ENCODE measurements at places on chromosomes 3 and 15.

DNA sequence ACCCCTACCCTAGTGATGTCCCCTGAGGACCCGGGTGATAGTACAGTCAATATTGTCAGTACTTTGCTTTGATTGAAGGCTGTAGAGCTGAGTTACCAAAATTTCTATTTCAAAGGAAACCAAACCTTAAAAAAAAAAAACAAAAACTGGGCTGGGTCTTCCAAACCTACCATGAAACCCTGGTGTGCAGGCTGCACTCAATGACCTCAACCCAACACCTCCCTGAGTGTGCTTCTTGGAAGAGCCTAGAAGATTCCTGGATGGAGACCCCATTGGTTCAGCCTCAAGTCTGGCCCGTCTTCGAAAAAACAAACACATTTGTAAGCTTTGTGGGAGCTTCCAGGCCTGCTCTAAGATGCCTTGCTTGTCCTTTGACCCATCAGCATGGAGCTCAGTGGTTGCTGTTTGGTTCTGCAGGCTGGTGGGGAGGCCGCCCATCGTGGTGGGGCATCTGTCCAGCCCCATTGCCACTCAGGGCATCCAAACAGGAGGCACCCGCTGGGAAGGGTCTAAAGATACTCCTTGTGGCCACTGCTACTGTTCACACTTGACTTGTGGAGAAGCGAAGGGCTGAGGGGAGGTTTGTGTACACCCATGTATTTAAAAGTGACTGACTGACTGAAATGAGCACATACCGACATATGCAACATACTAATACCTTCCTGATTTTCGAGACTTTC is 32.2 kb downstream of the CRTAP start:
- no peak for DNase-seq

DNA sequence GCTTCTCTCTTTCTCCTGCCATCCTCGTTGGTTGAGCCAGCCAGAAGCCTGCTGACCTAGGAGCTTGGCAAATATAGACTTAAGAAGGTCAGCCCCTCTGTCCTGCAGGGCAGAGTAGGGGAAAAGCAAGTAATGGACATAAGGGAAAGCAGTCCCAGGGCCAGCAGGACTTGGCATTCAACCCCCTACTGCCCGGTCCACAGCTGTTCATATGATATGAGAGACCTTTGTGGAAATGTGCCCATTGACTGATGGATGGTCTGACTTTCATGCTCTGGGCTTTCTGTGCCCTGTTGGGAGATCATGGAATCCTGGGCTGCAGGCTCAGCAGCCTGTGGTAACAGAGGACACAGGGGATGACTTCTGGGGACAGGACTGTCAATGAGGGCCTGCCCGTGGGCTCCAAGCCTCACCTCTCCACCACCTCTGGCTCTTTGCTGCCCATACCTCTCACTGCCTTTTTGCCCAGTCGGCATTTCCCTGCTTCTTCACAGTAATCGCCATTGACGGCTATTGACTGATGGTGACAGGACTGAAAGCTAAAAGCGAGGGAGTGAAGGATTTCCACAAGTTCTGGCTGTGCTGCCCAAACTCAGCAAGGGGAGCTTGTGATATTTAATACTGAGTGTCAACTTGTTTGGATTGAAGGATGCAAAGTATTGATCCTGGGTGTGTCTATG is 60.0 kb upstream of the NMNAT3 start:
- no peak for DNase-seq

DNA sequence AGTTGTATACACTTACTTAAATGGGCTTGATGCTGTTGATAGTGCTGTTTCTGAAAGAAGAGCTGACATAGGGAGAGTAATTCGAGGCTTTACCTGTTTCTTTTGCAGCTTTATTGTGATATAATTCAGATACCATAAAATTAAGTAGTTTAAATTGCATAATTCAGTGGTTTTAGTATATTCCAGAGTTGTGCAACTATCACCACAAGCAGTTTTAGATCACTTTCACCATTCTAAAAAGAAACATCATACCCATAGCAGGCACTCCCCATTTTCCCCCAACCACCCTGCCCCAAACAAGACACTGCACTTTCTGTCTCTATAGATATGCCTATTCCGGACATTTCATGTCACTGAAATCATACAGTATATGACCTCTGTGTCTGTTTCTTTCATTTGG is 98.5 kb downstream of the MTHFS start:
- no peak for DNase-seq

- no peak for DNase-seq
These were observed 37.7 kb downstream of the ABHD17C start for GRCh38 chr15:80732818-80733217.

GRCh38 chr3:13513051-13513912 is 33.2 kb downstream of the HDAC11 start:
- peak; percentile 78 for DNase-seq

GRCh38 chr3:196458063-196458462 is 25.8 kb upstream of the UBXN7 start:
- no peak for DNase-seq

DNA sequence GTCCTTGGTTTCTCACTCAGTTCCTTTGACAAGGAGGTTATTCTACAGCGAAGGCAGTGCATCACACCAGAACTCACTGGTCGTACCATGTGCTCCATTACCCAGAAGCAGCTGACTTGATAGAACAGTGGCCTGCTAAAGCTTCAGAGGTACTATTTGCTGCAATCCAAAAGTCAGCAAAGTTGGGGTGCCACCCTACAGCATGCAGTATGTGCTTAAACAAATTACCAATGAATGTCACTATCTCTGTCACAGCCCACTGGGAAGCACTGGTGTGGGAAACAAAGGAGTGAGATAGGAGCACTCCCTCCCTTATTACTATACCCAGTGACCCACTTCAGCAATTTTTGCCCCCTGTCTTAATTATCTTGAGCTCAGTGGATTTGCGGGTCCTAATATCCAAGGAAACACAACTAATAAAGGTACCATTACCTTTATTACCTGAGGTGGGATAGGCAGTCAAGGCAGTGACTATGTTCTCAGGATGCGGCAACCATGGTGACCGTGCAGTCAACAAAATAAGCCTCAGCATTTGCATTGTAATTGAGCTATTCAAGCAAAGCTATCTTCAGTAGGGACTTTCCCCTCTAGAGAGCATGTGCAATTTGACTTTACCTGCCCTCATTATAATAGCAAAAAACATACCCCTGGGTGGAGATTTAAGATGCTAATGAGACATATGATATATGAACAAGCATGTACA is 199.4 kb downstream of the OCA2 start:
- DNase-seq: no peak

DNA sequence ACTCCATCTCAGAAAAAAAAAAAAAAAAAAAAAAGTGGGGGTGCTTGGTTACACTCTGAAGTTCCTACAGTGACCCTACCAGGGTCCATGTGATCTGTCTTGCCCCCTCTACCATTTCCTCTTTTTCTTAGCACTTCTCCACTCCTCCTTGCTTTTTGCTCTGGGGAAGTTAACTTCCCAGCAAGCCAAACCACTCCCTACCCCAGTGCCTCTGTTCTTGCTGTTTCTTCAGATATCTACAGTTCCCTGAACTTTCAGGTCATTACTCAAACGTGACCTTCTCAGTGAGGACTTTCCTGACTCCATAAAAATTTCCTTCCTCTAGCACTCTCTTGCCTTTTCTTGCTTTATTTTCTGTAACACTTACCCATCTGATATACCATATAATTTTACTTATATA is 61.1 kb upstream of the GCNT3 start:
- no peak for DNase-seq

DNA sequence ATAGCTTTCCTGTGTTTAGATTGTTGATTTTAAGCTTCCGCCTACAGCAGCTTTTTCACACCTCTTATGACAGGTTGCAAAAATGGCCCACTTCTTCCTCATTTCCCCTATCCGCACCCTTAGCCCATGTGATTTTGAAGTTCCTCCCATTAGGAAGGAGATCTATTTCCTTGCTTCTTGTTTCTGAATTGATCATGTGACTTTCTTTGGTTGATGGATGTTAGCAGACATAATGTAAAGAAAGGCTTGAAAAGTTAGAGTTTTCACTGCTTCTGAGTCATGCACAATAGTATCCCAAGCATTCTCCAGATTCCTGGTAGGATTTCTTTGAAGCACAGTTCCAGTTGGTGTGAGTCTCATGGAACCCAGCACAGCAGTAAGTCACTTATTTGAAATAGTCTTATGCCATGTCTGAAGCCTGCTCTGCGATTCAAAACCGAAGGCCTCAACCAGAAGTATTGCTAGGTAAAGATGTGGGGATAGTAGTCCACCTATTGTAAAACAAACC is 76.6 kb downstream of the EDEM1 start:
- DNase-seq: no peak

- DNase-seq: no peak
These were observed 58.8 kb downstream of the BTD start for GRCh38 chr3:15660055-15660935.

DNA sequence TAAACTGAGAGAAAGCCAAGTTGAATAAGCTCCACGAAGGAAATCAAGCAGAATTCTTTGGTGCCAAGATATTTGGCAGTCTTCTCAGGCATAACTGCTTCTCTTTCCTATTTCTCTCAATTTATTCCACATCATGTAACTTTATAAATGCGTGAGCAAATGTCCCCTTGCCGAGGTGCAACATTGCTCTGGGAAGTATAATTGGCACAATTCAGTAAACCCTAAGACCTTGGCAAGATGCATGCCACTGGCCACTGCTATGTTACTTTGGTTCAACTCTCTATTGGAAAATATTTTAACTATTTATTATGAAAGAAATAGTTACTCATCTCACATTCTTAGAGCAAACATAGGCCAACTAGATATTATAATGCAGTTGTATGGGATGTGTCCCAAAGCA is 170.2 kb downstream of the SUCNR1 start:
- DNase-seq: peak; percentile 81

GRCh38 chr15:59237924-59238331 is 31.3 kb downstream of the LDHAL6B start:
- DNase-seq: no peak

GRCh38 chr3:71568207-71568606 is 15.3 kb downstream of the FOXP1 start:
- DNase-seq: no peak

DNA sequence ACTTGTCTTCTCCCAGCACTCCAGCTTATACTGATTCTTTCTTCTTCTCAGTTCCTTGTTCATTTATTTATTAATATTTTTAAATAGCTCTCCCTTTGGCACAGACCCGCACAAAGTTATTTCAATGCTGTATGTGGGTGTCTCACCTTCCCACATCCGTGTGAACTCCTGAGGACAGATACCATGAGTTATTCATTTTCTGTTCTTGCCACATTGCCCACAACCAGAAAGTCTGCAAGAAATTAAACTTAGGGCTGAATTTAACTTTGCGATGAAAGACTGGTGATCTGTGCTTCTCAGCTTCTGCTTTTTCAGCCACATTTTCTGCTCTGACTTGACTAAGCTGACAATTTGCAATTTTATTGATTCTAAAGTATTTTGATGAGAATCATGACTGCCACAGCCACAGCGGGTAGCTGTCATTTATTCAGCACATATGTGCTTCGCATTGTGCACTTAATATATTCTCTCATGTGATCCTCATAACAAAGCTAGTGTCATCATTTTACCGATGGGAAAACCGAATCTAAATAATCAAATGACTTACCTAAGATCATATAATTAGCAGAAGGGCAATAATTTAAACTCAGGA is 569.8 kb downstream of the EDEM1 start:
- DNase-seq: no peak

DNA sequence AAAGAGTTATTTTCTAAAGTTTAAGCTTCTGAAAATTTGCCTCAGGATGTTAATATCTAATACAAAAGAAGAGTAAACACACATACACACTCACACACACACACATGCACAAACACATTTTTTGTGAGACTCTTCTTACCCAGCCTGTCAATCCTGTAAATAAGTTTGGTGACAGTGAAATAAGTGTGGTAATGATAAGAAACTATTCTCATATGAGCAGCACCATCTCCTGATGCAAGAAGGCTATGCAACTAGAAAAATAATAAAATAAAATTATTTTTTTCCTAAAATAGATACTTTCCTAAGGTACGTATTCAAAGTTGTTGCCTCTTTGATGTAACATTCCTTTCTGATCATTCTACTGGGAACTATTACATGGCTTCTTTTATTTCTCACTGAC is 155.1 kb downstream of the MECOM start:
- no peak for DNase-seq

GRCh38 chr15:101563176-101563796 is 73.8 kb upstream of the PCSK6 start:
- DNase-seq: no peak

GRCh38 chr3:156472684-156473083 is 82.2 kb downstream of the SSR3 start:
- no peak for DNase-seq

DNA sequence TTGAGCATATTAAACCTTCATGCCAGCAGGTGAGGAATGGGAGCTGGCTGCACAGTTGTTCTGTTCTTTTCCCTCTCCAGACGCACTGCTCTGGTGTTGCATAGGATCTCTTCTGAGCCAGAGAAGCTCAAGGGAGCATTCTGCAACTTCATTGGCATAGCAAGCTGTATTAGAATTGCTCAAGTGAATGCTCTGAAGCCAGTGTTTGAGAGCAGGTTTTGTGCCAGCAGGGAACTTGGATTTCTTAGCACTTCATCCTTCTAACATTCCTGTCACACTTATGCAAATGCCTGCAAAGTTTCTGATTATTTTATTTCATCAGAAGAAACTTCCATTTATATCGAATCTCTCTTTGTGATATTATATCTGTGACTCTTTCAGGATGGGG is 366.6 kb downstream of the AGBL1 start:
- no peak for DNase-seq

GRCh38 chr15:40922608-40923005 is 6.5 kb upstream of the DLL4 start:
- no peak for DNase-seq

DNA sequence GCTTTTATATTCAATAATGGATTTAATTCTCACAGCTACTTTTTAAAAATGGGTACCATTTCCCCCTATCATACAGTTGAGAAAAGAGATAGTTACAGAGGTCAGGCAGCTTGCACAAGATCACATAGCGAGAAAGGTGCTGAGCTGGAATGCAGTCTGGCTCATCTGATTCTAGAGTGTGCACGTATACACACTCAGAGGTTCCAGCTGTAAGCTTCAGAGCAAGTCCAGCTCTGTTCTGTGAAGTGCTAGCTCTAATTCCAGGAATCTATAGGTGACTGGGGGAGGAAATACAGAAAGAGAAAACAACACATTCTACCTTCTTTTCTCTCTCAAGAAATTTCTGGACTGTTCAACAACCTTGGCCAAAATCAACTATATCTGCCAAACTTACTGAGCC is 318.7 kb downstream of the FOXP1 start:
- no peak for DNase-seq

DNA sequence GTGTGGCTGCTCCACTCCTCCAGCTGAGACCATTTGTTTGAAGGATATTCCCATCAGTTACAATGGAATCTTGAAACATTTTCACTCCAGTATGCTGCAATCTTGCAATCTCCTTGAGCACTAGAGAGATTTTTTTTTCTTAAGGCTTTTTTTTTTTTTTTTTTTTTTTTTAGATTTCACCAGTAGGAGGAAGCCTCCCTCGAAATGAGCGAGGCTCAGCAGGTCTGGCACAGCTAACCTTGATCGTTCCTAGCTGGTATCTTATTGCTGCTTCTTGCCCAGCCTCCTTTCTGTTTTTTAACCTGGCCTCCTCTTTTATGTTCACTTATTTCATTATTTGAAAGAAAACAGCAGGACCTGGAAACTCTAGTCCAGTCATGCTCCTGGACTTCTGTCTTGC is 48.1 kb downstream of the RAP2B start:
- DNase-seq: peak; percentile 25
